ENCODE measurements at places on chromosomes 11 and 22. TPM values are rescaled to one million over a fixed set of nuclear protein-coding genes. Genes with fewer than 3 reads are reported as not detected.

DNA sequence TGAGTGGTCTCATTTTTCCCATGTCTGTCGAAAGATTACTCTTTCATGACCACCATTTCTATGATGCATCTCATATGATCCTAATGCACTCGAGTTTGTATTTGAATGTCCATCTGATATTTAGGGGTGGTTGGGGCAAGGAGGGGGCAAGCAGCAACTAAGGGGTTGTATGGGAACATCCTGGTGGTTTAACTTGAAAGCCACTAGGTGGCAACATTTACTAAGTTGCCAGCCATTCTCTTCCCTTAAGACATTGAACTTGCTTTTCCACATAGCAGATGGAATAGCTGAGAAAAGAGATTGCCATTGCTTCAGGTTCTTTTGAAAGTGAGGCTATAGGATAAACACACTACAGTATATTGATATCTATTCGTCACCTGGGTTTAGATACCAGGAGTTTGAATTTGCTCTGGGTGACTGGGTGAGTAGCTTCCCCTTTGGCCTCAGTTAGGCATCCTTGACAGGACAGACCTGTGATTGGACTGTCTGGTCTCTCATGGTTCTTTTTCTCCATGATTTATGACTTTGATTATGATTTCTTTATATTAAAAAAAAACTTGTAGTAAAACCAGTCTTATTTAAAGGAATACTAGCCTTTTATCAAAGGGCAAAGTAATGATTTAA lies 32.4 kb downstream of the NF2 start:
- DNase-seq: no peak

DNA sequence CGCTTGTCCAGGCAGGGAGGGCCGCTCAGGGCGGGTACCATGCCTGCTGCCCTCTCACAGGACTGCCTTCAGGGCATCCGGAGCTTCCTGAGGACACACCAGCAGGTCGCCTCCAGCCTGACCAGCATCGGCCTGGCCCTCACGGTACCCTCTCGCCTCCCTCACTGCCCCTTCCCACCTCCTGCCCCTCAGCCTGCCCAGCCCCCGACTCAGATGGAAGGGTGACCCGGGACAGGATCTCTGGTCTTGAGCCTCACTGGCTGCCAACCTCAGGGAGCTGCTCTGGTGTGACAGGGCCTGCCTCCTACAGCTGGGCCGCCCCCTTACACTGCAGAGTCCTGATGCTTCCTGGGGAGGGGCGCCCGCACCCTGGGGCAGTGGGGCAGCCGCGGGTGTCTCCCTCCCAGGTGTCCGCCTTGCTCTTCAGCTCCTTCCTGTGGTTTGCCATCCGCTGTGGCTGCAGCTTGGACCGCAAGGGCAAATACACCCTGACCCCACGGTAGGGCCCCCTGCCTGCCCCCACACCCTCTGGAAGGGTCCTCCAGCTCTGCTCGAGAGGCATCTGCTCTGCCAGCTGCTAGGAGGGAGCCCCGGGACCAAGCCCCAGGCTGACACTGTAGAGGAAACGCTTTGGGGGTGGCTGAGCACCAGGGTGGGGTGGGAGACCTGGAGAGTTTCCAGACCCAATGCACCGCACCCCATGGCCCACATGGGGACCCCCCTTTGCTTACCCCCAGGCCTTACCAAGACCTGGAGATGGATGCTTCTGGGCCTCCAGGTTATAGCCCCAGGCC lies 14.6 kb downstream of the TSPAN32 start:
- no peak for DNase-seq

Gene SMC1B
- 0.15 TPM for polyA plus RNA-seq

Gene CABP4
- polyA plus RNA-seq: 0.74 TPM

- DNase-seq: no peak
Observed at GRCh38 chr22:39475337-39475736, 18.5 kb downstream of the MGAT3 start.

All from right renal pelvis (tissue), 4 donors.